ENCODE measurements at places on chromosomes 2 and 18.
A peak's percentile ranks its signal among the peaks of the same experiment; 100 is the strongest.

- no peak for DNase-seq
These were observed 124.3 kb downstream of the TMEM17 start for GRCh38 chr2:62381656-62382055.

- no peak for DNase-seq
These were observed 158.2 kb downstream of the L3MBTL4 start for GRCh38 chr18:6256521-6256920.

- DNase-seq = no peak
These were observed 135.5 kb downstream of the NCKAP5 start for GRCh38 chr2:133432778-133433177.

DNA sequence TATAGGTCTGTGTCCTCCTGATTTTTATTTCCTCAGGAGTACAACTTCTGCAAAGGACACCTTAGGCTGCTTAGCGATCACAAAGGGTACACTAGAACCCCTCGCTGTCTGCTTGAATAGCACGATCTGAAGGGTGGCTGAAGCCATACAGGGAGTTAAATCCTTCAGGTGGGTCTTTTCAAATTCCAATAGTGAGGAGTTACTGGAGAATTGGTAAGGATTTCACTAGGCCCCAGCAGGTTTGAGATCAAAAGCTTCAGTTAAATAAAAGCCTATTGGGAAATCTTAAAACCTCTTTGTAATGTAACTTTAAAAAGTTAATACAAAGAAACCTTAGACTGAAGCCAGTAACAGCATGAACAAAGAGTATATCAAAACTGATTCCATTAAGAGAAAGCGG, 613.1 kb downstream of the ZEB2 start:
- DNase-seq = no peak

DNA sequence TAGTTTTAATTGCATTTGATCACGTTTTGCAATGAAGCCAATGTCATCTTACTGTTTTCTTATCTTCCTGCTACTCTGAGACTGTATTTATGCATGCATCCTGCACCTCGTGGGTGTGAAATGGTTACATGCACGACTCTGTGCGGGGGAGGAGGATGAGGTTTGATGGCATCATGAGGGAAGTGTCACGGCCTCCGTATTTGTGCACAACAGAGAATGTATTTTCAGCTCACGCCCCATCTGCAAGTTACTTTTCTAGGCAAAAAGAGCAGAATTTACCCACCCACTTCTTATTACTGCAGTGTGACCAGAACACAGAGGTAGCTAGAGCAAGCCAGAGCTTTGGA, 145.1 kb downstream of the TDRD15 start:
- DNase-seq = no peak

DNA sequence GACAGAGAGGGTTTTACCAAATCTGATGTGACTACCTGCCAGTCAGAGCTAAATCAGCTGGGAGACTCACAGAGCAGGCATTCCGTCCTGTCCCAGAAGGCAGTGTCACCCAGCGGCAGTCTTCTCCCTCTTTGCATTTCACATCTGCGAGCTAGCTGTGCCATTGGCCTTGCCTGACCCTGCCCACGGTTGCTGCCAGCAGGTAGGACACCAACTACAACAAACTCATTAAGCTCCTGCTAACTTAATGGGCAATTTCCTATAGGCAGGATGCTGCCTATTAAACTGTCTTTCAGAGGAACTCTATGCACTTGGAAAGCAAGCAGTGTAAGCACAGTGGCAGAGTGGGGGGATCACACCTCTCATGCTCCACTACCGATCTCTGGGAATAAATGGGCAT, 116.4 kb upstream of the CAPN13 start:
- no peak for DNase-seq

DNA sequence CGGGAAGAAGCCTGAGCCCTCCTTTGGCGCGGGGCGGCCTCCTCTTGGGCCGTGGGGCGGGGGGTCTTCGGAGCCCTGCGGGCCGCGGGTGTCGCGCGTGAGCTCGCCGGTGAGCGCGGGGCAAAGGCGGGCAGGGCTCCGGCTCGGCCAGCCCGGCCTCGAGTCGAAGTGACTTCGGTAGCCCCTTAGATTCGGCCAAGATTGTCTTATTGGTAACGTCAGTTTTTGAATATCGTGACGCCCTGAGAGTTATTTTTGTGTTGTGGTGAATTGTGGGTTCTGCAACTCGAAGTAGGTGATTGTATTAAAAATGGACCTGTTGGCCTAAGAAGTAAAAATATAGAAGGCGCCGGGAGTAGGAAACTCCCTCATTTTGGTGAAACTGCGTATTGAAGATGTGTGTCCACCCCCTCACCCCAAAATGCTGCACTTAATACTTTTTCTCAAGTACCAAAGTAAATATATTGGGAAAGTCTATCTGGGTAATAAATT, 669 bp downstream of the MARCHF7 start:
- peak; percentile 23 for DNase-seq

- no peak for DNase-seq
These were observed 103.0 kb upstream of the NRP2 start for GRCh38 chr2:205579335-205579734.

- peak; percentile 33 for DNase-seq
These were observed 17.5 kb upstream of the DPP4 start for GRCh38 chr2:162091325-162092007.

- peak; percentile 45 for DNase-seq
These were observed 514 bp downstream of the BCL2L11 start for GRCh38 chr2:111121028-111121827.

DNA sequence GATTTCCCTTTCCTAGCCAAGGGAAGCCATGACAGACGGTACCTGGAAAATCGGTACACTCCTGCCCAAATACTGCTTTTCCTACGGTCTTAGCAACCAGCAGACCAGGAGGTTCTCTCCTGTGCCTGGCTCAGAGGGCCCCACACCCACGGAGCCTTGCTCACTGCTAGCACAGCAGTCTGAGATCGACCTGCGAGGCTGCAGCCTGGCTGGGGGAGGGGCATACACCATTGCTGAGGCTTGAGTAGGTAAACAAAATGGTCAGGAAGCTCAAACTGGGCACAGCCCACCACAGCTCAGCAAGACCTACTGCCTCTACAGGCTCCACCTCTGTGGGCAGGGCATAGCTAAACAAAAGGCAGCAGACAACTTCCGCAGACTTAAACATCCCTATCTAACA, 6.8 kb upstream of the CD207 start:
- no peak for DNase-seq

- no peak for DNase-seq
These were observed 263.7 kb downstream of the ETAA1 start for GRCh38 chr2:67660871-67661270.

DNA sequence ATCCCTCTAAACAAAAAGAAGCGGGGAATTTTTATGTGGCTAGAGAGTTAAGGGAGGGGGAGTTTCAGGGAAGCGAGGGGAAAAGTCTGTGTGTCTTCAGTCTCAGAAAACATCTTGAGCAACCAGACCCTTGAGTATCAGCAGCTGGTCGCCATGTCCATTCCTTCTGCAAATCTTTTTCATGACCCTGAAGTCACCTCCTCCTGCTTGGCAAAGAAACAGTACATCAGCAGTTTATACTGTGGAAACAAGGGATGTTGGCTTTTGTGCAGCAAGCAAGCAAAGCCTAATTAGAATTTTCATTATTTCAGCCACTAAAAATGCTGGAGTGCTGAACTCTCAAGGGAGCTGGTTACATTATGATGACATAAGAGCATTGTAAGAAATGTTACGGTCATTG, 187.4 kb upstream of the SLC8A1 start:
- no peak for DNase-seq

- no peak for DNase-seq
These were observed 53.6 kb upstream of the SLC39A10 start for GRCh38 chr2:195603408-195603807.

DNA sequence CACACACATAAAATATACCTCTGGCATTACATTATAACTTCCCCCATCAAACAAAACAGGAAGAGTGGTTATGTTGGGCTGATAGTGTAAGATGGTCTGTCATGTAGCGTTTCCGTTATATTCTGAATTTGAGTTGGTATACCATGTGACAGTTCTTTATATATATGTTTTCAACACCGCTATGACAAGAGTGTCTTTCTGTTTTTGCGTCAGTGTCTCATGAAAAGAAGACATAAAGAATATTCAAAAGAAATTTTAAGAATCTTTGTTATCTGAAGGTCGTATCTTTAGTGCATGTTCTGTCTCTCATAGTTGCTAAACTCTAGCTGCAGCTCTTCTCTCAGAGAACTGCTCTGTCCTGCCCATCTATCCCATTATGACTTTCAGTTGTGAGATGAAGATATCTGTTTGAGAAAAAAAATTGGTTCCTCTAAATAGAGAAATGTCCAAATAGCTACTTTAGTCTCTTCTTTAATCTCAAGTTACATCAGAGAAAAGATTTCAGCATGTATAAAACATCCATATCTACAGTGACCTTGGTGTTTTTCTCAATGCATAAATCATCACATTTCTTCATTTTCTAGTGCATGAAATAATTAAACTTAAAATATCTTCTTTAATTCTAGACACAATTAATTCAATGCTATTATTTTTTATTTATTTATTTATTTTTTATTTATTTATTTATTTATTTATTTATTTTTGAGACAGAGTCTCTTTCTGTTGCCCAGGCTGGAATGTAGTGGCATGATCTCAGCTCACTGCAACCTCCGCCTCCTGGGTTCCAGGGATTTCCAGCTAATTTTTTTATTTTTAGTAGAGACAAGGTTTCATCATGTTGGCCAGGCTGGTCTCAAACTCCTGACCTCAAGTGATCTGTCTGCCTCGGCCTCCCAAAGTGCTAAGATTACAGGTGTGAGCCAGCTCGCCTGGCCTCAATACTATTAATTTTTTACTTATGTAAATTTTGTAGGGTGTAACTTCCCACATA, 24.3 kb upstream of the PSME4 start:
- no peak for DNase-seq
